Stimulated activated CD4-positive, alpha-beta T cell treated with anti-CD3 and anti-CD28 coated beads, Interleukin-12 subunit alpha, Interleukin-12 subunit beta, amount 100 ng/mL, for 4 hours (primary cell): ENCODE measurements at places on chromosomes 1 and 21.

- DNase-seq, result no peak
Observed at GRCh38 chr1:43153443-43153842, 18.6 kb downstream of the EBNA1BP2 start.

DNA sequence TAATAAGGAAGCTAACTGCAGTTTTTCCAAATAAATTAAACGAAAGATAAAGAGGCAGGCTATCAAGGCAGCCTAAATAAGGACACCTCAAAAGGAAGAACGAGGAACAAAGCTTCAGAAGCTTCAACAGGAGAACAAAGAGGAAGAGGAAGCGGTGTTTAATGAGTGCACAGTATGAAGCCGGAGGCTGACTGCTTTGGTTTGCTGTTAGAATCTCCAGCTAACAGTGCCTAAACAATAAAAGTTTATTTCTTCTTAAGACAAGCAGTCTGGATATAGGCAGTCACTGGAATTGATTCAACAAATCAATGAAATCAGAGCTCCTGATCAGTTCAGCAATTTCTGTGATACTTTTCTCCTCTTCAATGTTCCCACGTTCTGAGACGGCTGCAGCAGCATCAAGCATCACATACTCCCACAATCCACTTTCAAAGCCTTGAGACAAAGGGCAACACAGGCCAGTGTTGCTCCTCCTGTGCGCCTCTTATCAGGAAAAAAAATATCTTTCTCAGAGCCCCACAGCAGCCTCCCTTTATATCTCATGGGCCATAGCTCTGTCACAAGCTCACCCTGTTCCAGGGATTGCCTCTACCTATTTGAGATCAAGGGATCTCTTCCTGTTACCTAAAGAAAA lies 365.6 kb upstream of the ST6GALNAC5 start:
- no peak for DNase-seq

GRCh38 chr21:42140196-42140934 lies 69.2 kb downstream of the UMODL1 start:
- no peak for DNase-seq

DNA sequence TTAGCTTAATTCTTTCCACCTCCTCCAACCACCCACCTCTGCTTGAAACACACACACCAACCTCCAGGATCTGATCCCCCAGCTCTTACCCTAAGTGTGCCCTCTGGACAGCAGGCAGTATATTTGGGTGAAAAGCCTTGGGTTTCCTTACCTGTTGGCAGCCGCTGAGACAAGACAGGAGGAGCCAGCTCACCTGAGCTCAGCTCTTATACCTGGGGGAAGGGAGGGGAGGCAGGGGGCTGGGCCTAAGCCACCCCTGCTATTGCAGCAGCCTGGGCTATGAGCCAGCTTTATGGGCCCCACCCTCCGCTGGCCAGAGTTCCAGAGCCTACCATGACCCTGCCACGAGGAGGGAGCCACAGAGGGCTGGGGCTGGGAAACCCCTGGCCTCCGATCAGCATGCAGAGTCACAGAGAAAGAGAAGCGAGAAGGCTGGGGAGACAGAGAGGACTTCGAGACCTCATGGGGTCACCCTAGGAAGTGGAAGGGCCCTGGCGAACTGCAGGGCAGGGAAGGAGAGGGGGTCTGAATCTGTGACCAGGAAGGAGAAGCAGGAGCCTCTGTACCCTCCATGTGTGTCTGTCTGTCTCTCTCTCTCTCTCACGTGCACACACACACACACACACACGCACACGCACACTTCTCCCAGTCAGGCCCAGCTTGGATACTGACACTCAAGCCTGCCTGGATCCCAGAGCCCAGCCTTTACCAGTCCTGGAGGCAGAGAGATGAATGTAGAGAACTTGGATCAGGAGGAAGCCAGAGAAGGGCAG lies at the start of gene S100A14:
Gene S100A14 (minus strand): TSS at position 182 of the 773 bp plus-strand sequence. CDS start 467 bp downstream, outside the sequence.
- DNase-seq, result no peak

DNA sequence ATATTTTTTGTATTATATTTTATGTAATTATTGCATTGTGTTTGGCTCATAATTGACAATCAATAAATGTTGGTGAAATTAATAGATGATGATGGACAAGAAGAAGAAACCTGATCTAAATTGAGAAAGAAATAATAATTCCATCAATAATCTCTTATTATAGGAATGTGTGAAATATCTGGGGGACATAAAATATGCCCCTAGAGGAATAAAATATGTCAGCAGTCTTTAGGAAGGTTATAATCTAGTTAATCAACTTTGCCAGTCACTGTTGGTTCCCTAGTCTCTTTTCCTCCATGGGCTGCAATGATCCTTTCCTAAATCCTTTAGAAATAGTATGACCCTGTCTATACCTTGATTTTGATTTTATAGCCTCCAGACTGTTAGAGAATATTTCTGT lies 549.7 kb upstream of the ADGRL4 start:
- no peak for DNase-seq

GRCh38 chr1:200556002-200556401 lies 64.5 kb downstream of the KIF14 start:
- DNase-seq, result no peak

GRCh38 chr1:75265792-75266191 lies 131.6 kb downstream of the LHX8 start:
- DNase-seq, result no peak

GRCh38 chr1:159980786-159981185 lies 26.7 kb upstream of the SLAMF9 start:
- no peak for DNase-seq

GRCh38 chr1:226846786-226847185 lies 23.6 kb upstream of the PSEN2 start:
- no peak for DNase-seq

GRCh38 chr1:33895976-33896375 lies 32.1 kb downstream of the HMGB4 start:
- DNase-seq, result no peak

DNA sequence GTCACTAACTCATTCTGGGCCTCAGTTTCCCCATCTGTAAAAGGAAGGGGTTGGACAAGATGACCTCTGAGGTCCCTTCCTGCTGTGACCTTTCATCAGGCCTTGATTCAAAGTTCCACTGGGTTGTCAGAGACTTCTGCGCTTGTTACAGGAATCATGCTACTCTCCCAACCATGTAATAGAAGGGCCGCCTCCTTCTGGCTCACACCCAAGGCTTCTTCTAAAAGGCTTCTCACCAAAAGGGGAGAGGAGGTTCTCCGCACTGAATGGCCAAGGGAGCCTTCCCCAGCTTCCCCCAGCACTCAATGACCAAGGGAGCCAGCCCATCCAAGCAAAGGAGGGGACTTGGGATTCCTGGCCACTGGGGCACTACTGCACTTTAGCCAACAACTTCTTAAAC lies 42.7 kb downstream of the GRHL3 start:
- no peak for DNase-seq

DNA sequence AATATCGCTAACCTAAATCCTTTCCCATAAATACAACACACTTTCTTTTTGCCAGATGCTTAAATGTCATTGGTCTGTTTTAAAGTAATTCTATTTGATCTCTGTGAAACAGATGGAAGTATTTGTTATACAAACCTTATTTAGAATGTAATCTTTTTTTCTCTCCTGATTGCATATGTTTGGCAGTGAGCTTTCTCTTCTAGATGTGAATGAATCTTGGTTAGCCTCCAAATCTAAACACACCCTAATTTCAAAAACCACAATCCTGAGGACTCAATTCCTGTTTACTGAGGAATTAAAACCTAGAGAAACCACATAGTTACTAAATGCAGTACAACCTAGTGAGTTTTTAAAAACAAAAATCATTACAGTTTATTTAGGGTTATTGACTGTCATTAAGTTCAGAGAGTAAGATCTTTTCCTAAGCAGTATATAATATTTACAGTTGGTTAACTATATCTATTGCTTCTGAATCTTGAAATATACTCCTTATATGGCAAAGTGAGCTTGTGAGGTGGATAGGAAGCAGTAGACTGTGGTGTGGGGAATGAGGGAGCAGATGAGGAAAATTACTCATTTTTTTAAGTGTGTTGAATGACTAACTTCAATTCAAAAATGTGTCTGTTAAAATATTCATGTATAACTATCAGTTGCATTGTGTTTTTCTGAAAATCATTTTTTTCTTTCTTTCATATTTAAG lies 218.7 kb downstream of the FMN2 start:
- no peak for DNase-seq

DNA sequence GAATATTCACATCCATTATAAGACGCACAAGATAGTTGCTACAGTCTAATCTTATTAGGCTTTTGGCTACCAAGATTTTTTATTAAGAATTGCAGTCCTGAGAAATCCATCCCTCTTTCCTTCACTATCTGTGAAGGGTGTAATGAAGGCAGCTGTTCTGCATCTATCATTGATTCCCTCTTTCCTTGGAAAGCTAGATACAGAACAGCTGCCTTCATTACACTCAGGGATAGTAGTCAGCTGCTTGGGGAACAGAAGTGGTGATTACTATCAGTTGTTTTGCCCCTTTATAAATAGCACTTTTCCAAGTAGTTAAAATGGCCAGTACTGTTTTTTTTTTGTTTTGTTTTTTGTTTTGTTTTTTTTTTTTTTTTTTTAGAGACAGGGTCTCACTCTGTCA lies 70.2 kb downstream of the IARS2 start:
- no peak for DNase-seq
